ENCODE measurements at places on chromosomes 7 and 10.
A peak's percentile ranks its signal among the peaks of the same experiment; 100 is the strongest.

GRCh38 chr10:116671274-116671926 is 50.6 kb downstream of the PNLIPRP2 start:
- no peak for DNase-seq

DNA sequence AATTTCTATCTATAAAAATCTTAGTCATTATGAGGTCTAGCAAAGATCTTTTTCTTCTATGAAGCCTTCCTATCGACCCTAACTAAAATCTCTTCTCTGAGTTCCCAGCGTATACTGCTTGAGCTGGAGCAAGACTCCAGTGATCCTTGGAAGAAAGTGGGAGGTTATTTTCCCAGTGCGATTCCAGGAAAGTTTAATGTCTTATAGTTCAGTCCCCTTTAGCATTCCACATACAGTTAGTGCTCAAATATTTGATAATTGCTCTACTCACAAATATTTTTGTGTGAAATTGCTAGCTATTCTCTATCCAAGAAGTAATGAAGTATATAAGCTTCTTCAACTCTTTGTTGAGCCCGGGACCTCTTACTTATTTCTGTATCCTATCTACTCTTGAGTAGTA is 47.7 kb downstream of the ZEB1 start:
- no peak for DNase-seq

DNA sequence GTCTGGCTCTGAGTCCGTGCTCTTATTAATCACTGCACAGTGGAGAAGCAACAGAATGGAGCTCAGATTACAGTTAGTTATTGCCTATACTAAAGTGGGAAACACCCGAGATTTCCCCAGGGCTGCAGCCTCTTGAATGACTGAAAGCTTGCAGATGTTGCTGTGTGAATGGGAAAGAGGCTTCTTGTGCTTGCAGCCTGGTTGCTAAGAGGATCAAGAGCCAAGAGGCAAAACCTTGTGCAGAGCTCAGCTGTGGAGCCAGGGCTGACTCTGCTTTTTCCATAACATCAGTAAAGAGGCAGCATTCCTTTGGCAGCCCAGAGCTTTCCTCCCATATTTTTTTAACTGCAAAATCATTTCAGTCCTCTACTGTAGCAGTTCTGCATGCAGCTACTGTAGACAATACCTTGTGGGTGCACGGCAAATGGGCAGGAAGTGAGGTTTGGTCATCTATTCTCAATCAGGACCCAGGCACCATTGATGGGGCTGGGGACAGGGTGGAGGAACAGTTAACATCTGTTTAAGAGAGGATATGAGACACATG is 86.5 kb downstream of the RALA start:
- DNase-seq, result no peak

GRCh38 chr10:22251751-22252223 is 34.0 kb upstream of the EBLN1 start:
- peak; percentile 11 for DNase-seq

GRCh38 chr10:8294779-8295178 is 240.3 kb downstream of the GATA3 start:
- DNase-seq, result no peak

GRCh38 chr7:6448943-6449543 is 1.3 kb upstream of the DAGLB start:
- DNase-seq, result no peak
